HT1080 (cell line): ENCODE measurements at places on chromosomes 1 and 21.

DNA sequence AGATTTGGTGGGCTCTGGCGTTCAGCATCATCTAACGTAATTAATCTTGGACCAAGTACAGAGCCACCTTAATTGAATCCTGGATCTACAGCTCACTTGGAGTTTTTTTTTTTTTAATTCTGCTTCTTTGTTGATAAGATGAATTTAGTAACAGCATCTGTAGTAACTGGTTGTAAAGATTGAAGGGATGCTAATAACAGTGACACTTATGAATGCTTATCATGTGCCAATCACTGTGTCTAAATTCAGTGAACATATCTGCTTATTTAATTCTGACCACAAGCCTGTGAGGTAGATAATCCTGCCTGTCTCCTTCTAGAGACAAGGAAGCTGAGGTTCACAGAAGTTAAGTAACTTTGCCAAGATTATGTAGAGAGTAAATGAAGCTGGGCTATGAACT, 408.0 kb downstream of the RWDD3 start:
- DNase-seq, result no peak

DNA sequence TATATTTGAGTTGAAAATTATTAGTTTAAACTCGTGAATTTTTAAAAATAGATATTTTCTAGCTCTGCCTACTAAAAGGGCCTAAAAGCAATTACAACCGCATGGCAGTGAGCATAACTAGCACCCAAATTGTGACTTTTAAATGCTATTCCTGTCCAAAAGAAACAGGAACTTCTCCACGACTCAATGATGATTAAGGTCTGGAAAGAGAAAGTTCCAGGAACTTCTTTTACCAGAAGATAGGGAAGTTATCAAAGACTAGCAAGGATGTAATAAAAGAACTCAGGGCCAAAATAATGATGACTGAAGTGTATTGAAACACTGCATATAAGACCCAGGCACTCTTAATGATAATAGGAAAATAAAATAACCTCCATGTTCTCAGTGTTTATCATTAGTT, 313.0 kb downstream of the PLPP3 start:
- DNase-seq, result no peak

DNA sequence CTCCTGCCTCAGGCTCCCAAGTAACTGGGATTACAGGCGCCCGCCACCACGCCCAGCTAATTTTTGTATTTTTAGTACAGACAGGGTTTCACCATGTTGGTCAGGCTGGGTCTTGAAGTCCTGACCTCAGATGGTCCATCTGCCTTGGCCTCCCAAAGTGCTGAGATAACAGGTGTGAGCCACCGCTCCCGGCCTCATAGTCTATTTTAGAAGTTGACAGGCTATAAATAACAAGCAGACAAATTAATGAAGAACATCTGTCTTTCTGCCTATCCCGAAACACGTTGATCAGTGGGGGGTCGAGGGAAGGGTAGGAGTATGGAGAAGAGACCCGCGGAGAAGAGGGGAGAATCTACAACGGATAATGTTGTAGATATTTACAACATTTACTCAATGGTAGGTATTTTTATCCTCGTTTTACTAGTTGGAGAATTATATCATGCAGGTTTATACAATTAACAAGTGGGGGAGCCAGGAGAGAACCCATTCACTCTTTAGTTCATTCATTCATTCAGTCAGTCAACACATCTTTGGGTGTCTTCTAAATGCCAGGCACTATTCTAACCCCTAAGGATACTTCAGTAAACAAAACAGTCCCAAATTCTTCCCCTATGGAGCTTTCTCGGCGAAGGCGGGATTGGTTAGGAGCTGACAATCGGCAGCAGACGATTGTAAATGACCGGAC, 497 bp upstream of the IFNAR2 start:
- no peak for DNase-seq

DNA sequence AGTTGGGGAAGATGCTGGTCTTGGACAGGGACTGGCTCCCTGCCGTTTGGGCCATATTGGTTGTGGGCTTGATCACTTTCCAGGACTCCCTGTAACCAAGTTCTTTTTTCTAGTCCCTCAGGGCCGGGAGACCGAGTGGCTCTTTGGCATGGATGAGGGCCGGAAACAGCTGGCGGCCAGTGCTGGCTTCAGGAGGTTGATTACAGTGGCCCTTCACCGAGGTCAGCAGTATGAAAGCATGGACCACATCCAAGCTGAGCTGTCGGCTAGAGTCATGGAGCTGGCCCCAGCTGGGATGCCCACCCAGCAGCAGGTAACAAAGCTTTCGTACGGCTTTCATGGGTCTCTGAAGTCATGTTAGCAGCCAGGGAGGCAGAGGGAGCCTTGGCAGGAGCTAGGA, 4.3 kb downstream of the METTL13 start:
- DNase-seq, result no peak

DNA sequence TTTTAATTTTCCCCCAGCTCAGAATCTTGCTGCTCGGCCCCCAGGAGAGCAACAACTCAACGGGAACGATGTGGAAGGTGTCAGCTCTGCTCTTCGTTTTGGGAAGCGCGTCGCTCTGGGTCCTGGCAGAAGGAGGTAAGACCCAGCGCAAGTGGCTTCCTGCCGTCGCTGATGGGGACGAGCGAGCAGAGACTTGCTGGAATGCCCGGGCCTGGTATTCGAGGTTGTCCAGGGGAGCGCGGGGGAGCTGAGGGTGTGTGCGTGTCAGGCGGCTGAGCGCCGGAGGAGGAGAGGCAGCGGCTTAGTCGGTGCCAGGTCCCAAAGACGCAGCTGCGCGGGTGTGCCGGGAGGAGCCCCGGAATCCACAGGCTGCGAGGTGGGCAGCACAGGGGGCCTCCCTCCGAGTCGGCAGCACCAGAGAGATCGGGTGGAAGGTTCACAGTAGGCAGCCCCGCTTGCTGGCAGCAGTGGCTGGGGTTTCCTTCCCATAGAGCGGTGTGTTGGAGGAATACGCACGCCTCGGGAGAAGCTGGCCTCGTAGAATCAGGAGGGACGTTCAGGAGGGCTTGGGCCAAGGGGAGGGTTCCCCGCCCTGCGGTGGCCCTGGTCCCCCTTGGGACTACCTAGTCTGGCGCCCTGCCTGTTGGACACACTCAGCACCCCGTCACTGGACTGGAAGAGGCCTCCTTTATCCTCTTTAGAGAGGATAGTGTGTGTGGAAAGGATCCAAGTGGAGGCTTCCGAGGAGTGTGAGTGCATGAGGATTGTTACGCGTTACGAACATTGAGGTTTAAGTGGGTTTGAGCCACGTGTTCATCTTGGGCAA, 547 bp downstream of the PDPN start:
- peak; percentile 24 for DNase-seq

DNA sequence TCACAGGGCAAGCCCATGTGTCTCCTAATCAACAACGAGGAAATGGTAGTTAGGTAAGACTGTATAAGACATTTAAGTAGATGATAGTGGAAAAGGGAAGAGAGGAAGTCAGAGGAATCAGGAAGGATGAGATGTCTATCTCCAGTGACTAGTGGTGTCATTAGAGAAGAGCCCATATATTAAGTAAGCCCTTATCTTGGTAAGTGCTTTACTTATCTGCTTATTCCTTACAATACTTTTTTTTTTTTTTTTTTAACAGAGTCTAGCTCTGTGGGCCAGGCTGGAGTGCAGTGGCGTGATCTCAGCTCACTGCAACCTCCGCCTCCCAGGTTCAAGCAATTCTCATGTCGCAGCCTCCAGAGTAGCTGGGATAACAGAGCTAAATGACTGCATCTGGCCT, 29.5 kb downstream of the RNF11 start:
- DNase-seq, result no peak

DNA sequence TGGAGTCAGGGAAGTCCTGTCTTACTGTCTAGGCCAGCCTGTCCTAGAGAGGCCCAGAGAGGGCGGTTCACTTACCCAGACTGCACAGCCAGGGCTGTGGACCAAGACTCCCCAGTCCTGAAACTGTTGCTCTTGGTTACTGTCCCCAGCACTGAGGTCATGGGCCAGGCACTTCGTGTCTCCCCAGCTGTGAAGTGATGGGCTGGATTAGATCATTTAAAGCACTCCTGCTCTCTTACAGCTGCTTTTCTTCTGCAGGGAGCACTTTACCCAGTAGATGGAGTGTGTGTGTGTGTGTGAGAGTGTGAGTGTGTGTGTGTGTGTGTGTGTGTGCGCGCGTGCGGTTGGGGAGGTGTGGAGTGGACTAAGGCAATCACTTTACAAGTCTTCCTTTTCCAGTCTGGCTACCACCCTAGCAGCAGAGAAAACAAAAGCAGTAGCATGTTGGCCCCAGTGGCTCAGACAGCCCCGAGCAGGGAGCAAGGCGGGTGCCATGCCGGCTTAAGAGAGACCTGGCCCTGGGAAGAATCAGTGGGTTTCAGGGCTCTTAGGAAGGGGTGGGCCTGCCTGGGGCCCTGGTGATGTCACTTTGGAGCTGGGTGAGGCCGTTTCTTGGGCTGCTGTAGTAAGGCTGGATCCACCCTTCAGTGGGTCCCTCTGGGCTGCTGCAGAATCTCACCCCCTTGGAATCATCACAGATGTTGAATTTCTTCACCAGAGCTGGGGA, 2.4 kb downstream of the SPSB1 start:
- DNase-seq, result peak; percentile 39

DNA sequence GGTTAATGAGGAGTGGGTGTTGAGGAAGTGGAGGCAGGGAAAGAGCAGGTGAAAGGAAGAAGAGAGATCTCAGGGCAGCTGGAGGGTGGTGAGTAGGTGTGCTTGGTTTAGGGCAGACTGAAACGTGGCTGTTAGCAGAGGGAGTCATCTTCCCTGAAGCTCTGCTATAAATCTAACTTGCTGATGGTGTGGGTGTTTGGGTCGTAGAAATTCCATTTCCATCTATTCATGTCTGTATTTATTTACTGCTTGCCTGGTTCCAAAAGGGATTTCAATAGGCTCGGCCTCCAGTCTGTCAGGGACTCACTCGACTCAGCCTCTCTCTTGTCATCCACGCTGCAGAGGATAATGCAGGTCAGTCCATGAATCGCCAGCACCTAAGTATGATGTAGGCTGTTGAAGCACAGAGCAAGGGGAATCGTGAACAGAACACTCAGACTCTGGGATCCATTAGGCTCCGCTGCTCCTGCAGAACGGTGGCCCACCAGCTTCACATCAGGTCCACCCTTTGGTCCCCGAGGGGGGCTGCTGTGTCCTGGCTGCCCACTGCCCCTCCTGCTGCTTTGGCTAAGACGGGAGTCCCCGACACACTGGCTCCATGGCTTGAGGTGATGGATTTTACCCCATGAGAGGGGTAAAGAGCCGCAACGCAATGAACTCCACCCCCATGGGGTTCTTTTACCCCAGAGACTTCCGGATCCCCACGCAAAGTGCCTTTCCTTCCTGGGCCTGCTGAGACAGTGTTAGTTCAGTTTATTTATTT, 156.2 kb downstream of the RHOU start:
- DNase-seq, result no peak

GRCh38 chr1:179341943-179342547, 23.7 kb upstream of the AXDND1 start:
- no peak for DNase-seq

DNA sequence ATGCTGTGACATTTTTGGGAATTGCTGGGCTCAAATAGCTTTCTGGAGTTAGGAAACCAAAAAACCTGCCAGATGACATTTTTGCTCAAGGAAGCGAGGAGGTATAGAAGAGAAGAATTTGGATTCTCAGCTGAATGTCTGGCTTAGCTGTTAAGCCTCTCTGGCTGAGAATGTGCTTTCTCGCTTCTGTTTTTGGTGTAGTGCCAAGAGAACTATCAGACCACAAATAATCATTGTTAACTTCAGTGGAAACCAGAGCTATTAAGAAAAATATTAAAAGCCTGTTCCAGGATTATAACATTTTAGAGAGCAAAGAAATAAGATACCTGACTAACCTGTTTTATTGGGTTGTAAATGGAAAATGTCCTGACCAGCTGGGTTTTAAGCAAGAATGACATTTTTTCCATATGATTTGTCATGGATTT, 39.5 kb upstream of the DIPK1A start:
- DNase-seq, result no peak

DNA sequence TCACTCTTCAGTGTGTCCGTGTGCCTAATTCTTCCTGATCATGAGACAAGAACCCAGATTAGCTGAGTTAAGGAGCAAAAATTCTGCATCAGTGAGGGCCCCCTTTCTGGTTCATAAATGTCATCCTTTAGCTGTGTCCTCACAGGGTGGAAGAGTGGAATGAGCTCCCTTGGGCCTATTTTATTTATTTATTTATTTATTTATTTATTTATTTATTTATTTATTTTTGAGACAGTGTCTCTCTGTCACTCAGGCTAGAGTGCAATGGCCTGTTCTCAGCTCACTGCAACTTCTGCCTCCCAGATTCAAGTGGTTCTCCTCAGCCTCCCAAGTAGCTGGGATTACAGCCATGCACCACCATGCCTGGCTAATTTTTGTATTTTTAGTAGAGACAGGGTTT, 131.7 kb downstream of the PATJ start:
- no peak for DNase-seq

DNA sequence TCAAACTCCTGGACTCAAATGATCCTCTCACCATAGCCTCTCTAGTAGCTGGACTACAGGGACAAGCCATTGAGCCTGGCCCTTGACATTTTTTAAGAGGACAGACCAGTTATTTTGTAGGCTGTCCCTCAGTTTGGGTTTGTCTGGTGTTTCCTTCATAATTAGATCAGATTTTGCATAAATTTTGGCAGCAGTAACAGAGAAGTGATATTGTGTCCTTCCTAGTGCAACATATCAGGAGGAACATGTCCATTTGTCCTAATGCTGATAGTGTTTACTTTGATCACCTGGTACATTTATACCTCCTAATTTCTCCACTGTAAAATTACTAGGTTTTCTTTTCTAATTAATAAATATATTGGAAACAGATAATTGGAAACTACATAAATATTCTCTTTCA, 5.9 kb upstream of the NID1 start:
- no peak for DNase-seq

DNA sequence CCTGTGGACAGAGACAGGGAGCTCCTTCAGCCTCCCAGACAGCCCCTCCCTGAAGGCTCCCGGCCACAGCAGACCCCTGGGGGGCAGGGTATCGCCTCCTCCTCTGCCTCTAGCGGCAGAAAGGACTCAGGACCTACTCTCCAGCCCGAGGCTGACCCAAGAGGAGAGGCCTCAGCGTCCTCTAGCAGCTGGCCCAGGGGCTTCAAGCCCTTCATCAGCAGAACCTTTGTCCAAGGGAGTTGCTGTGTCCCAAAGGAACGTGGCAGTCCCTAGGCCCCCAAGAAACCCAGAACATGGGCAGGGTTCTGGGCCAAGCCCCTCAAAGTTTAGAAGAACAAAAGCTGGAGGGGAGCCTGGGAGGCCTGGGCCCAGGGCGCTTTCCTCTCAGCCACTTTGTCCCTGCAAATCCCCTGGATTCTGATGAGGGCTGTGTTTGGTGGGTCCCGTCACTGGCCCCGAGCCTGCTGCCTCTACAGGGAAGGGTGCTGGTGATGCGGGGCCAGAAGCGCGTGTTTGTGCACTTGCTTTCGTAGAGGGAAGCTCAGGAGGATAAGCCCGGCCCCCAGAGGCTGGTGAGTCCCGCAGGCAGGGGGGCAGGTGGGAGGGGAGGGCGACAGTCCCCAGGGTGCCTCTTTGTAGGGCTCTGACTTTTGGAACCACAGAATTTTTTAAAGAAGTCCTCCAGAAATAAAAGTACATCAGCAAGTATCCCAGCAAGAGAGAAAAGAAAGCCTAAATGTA, 13.3 kb downstream of the ITGB2 start:
- DNase-seq, result no peak

- DNase-seq, result peak; percentile 80
Observed at GRCh38 chr1:43763497-43763973, 56.2 kb downstream of the ST3GAL3 start.

GRCh38 chr1:199178646-199179045, 539.8 kb downstream of the PTPRC start:
- DNase-seq, result no peak

- no peak for DNase-seq
Observed at GRCh38 chr1:103854279-103854678, 104.6 kb downstream of the AMY1C start.

GRCh38 chr1:92784021-92784638, 778 bp downstream of the EVI5 start:
- peak; percentile 81 for DNase-seq
